ENCODE measurements at places on chromosomes 1 and 21. TPM values are rescaled to one million over a fixed set of nuclear protein-coding genes. Genes with fewer than 3 reads are reported as not detected.

- H3K4me1 ChIP-seq = no peaks in the 10 kb centered on the region
- no peak for DNase-seq
- H3K4me3 ChIP-seq = no peak overlapping the region
Observed at GRCh38 chr1:173749137-173749536, 34.4 kb downstream of the KLHL20 start.

- peak; percentile 75 for DNase-seq
- H3K36me3 ChIP-seq = no peaks in the 10 kb centered on the region
- H3K4me1 ChIP-seq = peaks cover 6% of the 10 kb centered on the region
- H3K27ac ChIP-seq = peak overlapping the region; percentile 43
- no peaks in the 10 kb centered on the region for H3K27me3 ChIP-seq
- no peak overlapping the region for H3K4me3 ChIP-seq
Observed at GRCh38 chr1:4512636-4513035, 141.8 kb upstream of the AJAP1 start.

The SGIP1 gene
- 4.7 TPM for total RNA-seq

The ARID4B gene
- total RNA-seq = 14.1 TPM

All from heart right ventricle (tissue), 16 donors.